ENCODE measurements at places on chromosomes 16 and 17. TPM values are rescaled to one million over a fixed set of nuclear protein-coding genes. Genes with fewer than 3 reads are reported as not detected.

Gene RHBDF2
- 11.7 TPM for total RNA-seq

Gene TMC5
- total RNA-seq: under 0.01 TPM

Gene ZNF19
- 1.3 TPM for total RNA-seq

Gene YBX2
- 0.26 TPM for total RNA-seq

Gene NPB
- not detected for total RNA-seq

Gene CD19
- not detected for total RNA-seq

Gene PRDM7
- not detected for total RNA-seq

Gene HSF5
- under 0.01 TPM for total RNA-seq

Gene HBA2
- not detected for total RNA-seq

Gene MIS12
- 17.2 TPM for total RNA-seq

Gene OR1G1
- not detected for total RNA-seq

- DNase-seq: no peak
Measured at GRCh38 chr16:56400458-56400857, 24.9 kb downstream of the AMFR start.

DNA sequence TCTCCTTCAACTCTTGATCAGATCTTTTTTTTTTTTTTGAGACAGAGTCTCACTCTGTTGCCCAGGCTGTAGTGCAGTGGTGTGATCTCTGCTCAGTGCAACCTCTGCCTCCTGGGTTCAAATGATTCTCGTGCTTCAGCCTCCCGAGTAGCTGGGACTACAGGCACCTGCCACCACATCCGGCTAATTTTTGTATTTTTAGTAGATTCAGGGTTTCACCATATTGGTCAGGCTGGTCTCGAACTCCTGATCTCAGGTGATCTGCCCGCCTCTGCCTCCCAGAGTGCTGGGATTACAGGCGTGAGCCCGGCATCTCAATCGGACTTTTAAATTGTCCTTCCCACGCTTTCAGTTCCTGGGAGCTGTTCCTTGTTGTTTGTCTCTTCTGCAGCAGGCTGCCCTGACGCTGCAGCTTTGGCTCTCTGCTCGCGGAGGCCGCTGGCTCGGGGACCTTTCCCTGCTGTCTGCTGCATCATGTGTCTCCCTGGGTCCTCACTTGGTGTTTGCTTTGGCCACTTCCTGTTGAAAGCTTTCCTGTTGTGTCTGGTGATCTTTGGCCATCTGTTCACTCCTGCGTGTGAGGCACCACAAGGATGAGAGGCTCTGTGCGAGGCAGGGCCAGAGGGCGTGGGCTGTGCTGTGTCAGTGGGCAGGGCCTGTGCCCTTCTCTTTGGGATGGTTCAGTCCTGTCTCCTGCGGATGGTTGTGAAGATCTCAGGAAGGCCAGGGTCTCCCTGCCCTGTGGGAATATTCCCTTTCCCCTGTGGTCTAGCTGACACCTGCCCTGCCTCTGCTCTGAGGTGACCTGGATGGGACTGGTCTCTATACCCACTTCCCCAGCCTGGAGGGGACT lies 18.4 kb upstream of the CAPN15 start:
- peak; percentile 90 for DNase-seq

DNA sequence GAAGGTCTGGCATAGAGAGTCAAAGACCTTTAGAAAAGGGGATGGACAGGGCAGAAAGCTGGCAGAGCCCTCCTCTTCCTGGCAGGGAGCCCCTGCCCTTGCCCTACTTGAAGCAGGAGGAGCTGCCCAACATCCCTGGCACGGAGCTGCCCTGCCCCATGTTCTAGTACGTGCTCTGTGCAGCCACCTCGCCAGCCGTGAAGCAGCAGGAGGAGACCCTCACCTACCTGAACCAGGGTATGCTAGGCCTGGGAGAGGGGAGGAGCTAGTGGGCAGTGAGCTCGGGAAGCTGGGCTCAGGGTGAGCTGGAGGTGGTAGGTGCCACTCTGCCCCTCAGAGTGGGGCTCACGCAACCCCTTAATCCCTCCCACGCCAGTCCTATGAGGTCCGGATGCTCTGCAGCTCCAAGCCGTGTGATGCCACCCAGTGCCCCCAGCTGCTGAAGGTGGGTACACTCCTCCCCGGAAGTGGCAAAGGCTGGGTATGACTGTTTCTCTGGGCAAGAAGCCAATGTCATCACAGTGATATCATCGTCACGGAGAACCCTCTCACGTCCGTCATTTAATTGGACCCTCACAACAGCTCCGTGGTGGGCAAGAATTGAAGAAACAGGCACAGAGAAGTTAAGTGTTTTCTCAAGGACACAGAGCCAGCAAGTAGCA lies 12.7 kb upstream of the STAC2 start:
- DNase-seq: peak; percentile 21

DNA sequence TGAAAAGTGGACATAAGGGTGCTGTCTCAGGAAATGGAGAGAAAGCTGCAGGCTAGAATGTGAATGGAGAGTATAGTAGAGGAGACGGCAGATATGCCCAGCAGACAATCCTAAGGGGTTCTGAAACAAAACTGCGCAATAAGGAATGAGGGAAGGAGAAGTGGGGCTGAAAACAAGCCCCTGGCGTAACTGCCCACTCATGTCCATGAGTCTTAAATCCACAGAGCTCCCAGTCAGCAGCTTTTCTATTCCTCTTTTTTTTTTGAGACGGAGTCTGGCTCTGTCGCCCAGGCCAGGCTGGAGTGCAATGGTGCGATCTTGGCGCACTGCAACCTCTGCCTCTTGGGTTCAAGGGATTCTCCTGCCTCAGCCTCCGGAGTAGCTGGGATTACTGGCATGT lies 5.9 kb downstream of the STRADA start:
- DNase-seq: no peak

GRCh38 chr16:81531419-81531821 lies 86.8 kb downstream of the CMIP start:
- no peak for DNase-seq

DNA sequence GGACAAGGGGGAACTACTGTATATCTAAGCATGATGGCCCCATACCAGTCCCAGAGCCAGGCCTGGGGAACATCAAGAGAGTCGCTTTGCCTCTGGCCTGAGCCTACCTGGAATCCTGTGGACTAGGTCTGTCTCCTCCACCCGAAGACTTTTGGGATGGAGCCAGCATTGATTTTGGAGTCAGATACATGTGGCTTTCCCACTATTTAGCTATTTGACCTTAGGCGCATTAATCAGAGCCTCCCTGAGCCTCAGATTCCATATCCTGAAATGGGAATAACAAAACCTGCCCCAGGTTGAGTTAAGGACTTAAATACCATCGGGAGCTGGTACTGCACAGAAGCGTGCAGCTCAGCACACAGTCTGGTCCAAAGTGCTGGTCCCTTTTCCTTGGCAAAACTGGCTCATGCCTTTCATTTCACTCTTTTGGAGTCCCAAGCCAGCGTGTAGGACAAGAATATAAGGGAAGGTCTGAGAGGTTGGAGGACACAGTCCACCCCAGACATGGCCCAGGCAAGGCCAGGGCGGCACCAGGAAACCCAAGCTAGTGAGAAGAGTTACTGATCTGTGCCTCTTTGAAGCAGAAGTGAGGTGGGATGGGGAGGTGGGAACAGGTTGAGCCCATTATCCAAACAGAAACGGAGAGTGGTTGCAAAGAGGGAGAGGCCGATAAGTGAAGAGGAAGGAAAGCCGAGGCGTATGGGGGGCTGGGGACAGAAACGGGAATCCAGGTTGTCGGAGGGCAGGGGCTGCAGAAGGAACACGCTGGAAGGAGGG lies 986 bp downstream of the FA2H start:
- DNase-seq: no peak

GRCh38 chr17:62112229-62112628 lies 47.2 kb upstream of the MED13 start:
- no peak for DNase-seq

- DNase-seq: peak; percentile 98
Measured at GRCh38 chr16:69482410-69482991, 58.1 kb downstream of the CYB5B start.

DNA sequence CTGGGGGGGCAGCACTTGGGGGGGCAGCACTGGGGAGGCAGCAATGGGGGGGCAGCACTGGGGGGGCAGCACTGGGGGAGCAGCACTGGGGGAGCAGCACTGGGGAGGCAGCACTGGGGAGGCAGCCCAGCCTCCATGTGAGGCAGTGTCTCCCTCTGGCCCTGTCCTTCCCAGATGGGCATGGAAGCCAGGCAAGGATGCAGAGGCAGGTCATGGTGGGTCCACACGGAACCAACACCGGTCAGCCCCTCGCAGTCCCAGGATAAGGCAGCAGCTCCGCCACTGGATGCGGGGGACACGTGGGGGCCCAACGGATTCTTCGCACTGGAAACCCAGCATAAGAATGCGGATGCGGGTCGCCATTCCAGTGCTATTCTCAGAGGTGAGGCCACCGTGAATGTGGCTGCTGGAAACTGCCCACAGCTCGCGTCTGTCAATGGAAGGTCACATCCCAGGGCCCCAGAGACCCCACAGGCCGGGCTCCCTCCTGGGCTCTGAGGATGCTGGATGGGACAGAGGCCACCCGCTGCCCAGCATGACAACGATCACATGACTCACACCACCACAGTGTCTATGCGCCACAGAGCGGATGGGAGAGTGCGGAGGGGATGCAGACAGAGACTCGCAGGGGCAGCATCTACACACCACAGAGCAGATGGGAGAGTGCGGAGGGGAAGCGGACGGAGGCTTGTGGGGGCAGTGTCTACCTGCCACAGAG lies 59.0 kb downstream of the LMF1 start:
- no peak for DNase-seq

- DNase-seq: peak; percentile 8
Measured at GRCh38 chr16:85612191-85612800, 826 bp upstream of the GSE1 start.

- DNase-seq: no peak
Measured at GRCh38 chr17:74001145-74001544, 202.3 kb upstream of the RPL38 start.

GRCh38 chr17:53141731-53142130 lies 681.0 kb upstream of the KIF2B start:
- no peak for DNase-seq

DNA sequence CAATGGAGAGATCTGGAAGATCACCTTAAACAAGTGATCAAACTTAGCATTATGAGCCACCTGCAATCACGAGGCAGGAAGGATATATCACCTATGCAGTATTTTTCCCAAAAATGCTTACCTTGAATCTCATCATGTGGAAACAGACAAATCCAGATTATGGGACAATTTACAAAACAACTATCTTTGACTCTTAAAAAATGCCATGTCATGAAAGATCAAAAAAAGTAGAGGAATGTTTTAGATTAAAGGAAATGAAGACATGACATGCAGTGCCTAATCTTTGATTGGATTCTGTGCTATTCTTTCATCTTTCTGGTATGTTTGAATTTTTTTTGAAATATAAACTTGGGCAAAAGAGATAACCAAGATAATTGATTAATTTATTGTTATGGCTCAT lies 95.9 kb downstream of the KPNA2 start:
- no peak for DNase-seq

DNA sequence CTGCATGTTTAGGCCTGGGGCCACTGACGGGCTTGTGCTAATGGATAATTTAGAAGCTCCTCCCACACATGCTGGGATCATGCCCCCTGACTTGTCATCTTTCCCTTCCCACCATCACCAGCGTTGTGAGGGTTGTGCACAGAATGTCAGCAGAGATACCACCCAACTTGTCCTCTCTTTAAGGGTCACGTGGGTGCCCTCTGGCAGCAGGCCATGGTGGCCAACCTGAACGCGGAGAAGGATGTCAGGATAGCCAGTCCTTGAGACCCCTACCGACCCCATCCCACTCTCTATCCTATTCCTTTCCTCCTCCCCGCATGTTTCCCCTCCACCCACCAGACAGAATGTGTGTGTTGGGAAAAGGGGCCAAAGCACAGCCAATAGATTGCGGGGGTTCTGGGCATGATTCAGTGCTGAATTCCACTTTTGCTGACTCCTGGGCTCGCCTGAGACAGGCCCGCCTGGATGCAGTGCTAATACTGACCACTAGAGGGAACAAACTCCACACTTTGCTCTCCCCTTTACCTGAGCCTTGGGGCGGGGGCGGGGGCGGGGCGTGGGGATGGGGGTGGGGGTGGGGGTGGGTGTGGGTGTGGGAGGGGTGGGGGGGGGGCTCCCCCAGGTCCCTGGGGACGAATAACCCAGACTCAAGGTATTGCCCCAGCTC lies at the start of gene GH2:
Gene GH2, minus strand, starts transcription at position 10 of the 667 bp plus-strand sequence. CDS start 143 bp downstream, outside the sequence.
- DNase-seq: peak; percentile 14

DNA sequence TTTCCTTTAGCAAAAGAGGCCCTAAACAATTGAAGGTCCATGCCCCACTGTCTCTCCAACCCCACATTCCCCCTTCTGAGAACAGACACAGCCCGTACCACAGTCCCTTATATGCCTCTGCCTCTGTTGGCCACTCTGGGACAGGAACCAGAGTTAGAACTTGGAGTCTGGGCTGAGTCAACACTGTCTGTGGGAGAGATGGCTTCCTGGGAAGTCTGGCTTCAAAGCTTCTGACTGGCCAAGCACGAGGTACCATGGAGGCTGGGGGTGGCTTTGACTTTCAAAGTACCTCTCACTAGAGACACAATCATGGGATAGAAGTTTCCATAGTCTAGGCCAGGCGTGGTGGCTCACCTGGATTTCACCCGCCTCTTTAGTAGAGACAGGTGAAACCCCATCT lies 14.9 kb upstream of the SPOP start:
- DNase-seq: no peak

DNA sequence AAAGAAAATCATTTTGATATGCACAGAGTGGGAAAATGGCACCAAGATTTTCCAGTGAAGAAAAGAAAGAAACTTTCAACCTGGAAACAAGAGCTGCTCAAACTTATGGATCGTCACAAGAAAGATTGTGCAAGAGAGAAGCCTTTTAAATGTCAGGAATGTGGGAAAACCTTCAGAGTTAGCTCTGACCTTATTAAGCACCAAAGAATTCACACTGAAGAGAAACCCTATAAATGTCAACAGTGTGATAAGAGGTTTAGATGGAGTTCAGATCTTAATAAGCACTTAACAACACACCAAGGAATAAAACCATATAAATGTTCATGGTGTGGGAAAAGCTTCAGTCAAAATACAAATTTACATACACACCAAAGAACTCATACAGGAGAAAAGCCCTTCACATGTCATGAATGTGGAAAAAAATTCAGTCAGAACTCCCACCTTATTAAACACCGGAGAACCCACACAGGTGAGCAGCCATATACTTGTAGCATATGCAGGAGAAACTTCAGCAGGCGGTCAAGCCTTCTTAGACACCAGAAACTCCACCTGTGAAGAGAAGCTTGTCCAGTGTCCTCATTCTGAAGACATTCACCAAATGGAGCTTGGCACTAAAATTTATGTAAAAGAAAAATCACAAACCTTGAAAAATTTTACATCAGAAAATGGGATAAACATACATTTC lies 12.2 kb downstream of the ZNF75A start:
- peak; percentile 13 for DNase-seq

DNA sequence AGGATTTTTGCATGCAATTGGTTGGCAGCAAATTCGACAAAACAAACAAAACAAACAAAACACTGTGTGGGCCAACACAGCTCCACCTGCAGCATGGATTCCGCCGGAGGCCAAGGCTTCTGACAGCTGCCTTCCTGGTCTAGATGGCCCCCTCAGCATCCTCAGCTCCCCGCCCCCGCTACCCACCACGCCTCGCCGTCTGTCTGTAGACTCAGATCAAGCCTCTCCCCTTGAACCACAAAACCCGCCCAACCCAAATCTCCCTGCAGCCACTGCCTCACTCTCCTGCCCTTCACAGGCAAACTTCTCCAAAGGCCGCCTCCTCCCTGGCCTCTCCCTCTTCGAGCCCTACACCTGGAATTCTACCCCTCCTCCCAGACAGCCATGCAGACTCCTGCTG lies 57.9 kb downstream of the RTN4RL1 start:
- DNase-seq: no peak

GRCh38 chr17:66177048-66177447 lies 14.9 kb downstream of the CEP112 start:
- no peak for DNase-seq

GRCh38 chr17:74305865-74306654 lies 20.0 kb upstream of the KIF19 start:
- peak; percentile 16 for DNase-seq

GRCh38 chr16:72910875-72911274 lies 137.1 kb downstream of the ZFHX3 start:
- no peak for DNase-seq
